ENCODE measurements at places on chromosomes 12 and 14.

DNA sequence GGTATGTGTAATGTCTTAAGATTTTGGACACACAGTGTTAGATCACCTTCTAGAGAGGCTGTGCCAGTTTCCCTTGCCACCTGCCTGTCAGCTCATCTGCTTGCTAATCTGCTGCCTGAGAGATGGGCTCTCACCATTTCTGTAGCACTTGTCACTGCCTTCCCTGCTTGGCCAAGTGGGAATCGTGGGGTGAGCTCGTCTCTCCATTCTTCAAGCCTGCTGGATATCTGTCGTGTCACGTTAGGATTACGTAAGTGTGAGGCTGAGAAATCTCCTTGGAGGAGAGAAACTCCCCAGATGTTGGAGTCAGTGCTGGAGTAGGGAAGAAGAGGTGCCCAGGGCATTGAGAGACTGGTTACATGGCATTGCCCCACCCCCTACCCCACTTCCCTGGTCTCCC, 8.6 kb upstream of the RPH3A start:
- DNase-seq, result no peak

- no peak for DNase-seq
These were observed 4.4 kb downstream of the KRT76 start for GRCh38 chr12:52772772-52773171.

DNA sequence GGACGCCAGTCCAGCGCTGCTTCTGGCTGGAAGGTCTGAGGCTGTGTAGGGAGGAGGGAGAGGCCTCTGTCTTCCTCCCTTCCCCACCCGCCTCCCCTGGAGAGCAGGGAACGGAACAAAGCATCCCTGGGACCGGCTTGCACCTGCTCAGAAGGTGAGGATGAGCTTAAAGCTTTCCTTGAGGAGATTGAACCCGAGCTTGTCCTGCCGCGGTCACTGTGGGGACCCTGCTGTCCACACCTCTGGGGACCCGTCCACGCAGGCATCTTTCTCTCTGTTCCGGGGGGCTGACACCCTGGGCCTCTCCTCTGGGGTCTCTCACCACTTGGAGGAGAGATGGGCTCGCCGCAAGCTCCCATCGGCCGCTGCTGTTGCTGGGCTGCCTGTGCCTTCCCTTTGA, 33.2 kb upstream of the SFSWAP start:
- no peak for DNase-seq

GRCh38 chr12:72511906-72512305, 239.7 kb downstream of the TRHDE start:
- DNase-seq, result no peak

DNA sequence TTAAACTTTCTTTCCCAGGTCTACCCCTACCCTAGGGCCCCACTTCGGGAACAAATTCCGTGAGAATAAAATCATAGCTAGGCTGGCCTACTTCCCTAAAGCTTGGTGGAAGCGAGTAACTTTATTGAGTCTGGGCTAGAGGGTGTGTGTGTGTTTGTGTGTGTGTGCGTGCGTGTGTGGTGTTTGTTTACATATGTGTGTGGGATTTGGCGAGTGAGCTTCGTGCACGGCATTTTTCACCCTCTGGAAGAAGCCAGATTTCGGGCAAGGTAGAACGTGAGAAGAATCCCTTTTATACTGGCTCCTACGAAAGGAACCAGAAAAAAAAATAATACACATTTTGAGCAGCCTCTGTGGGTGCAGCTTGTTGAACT, 7.5 kb upstream of the LHX5 start:
- DNase-seq, result no peak

DNA sequence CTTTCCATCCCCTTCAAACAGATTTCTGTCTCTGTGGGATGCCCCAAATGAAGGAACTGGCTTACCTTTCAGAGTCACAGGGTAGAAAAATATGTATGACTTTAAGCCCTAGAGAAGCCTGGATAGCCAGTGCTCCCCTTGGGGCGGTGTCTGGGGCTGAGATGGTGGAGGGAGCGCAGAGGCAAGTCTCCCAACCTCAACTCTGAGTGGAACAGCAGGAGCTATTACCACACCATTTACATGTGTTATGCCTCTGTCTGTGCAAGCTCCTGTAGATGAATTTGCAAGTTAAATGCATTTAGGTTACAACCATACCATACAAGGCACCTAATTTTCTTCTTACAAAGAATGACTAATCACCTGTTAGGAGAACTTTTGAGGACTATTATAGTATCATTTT, 50.4 kb upstream of the CLMN start:
- DNase-seq, result no peak

- no peak for DNase-seq
These were observed 6.8 kb downstream of the RAB35 start for GRCh38 chr12:120109570-120110267.

DNA sequence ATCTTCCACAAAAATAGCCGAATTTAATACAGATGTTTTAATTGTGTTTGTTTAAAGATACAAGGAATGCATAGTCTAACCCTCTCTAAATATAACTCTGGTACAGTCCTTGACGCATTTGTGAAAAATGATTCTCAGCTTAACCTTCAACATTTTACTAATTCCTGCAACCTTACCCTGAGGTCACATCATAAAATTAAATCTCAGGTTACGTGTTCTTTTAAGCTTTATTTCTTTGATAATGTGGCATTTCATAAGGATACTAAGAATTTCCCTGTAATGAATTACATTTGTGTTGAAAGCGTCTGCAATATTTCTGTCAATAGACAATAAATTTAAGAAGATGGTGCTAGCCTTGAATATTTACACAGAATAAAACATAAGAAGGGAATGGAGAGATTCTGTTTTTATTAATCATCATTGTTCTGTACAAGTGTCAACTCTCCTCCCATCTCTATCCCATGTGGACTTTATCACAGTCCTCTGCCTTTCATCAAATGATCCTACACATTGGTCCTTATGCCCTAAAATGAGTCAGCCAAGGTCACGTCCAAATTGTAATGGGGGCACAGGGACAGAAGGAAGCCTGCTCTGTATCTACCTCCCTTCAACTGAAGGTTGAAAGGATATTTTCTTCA, 769.3 kb upstream of the FLRT2 start:
- DNase-seq, result no peak

DNA sequence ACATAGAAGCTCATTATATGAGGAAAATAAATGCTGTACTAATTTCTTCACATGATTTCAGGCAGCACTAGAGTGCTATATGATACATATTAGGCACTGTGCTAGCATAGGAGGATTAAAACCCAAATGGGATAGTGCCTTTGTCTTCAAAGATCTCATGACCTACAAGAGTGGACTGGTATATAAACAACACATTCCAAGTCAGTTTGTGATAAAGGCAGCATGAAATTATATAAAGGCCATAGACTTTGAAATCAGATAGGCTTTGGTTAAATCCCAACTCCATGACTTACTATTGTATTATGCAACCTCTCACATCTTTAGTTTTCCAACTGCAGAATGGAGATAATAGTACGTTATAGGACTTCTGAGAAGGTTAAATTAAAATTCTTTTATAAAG, 179.7 kb downstream of the RAD51B start:
- no peak for DNase-seq

GRCh38 chr14:52922656-52923055, 28.2 kb downstream of the FERMT2 start:
- no peak for DNase-seq

- DNase-seq, result no peak
These were observed 179.0 kb downstream of the CALM1 start for GRCh38 chr14:90575781-90576180.

- DNase-seq, result no peak
These were observed 52.1 kb downstream of the STON2 start for GRCh38 chr14:81348061-81348460.

- no peak for DNase-seq
These were observed 494 bp downstream of the TMTC3 start for GRCh38 chr12:88142610-88142991.

DNA sequence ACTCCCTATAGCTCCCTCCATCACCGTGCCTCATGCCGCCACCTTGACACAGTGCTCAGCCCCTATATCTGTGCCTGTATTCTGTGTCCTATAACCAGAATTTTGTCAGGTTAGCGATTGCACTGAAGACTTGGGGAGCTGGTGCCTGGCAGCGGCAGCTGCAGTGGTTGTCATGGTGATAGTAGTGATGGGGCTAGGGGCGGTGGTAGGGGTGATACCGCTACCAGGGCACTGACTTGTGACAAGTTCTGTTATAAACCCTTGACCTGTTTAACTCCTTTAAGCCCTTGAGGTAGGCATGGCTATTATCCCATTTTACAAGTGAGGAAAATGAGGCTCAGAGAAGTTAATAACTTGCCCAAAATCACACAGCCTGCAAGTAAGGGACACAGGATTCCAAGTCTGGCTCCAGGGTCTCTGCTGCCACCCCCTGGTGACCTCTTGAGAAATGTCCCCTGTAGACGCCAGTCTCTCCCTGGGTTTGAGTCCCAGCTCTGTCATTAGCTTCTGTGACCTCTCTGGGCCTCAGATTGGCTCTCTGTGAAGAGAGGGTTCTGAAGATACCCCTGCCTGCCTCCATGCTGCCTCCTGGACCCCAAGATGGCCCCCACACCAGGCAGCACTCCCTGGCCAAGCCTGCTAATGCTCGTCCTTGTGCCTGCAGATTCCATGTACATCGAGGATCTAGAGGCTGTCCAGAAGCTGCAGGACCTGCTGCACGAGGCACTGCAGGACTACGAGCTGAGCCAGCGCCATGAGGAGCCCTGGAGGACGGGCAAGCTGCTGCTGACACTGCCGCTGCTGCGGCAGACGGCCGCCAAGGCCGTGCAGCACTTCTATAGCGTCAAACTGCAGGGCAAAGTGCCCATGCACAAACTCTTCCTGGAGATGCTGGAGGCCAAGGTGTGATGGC, 121.9 kb downstream of the ESRRB start:
- no peak for DNase-seq

DNA sequence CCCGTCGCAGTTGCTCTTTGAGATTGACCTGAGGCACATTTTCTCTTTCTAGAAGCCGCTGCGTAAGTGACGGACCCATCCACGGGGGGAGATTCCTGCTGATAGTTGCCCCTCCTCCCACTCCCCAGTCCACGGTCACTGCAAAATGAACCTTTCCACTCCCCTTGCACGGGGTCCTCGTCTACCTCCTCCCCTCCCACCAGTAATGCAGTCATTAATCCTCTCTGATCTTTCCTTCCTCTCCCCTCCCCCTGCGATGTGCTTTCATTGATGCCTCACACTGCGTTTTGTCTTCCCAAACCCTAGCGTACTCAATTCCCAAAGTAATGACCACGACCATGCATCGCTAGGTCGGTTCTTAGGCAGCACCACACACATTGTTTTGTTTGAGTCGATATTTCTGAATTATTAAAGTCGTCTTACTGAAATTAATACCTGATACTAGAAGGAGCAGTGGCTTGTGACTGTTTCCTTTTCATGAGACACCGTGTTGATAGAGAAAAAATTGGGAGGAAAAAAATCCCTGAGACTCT, 857 bp downstream of the ETNK1 start:
- no peak for DNase-seq

GRCh38 chr14:51444353-51445000, 204.4 kb downstream of the TMX1 start:
- no peak for DNase-seq

DNA sequence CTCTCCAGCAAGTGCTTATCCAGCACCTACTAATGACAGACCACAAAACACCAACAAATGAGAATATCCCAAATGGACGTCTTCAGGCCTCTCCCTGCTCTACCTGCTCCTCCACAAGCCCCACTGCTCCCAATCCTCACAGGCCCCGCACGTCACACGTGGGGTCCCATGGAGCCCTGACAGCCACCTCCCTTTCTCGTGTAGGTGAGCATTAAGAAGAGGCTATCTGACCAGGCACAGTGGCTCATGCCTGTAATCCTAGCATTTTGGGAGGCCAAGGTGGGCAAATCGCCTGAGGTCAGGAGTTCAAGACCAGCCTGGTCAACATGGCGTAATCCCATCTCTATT, 5.4 kb downstream of the RIMBP2 start:
- DNase-seq, result no peak

DNA sequence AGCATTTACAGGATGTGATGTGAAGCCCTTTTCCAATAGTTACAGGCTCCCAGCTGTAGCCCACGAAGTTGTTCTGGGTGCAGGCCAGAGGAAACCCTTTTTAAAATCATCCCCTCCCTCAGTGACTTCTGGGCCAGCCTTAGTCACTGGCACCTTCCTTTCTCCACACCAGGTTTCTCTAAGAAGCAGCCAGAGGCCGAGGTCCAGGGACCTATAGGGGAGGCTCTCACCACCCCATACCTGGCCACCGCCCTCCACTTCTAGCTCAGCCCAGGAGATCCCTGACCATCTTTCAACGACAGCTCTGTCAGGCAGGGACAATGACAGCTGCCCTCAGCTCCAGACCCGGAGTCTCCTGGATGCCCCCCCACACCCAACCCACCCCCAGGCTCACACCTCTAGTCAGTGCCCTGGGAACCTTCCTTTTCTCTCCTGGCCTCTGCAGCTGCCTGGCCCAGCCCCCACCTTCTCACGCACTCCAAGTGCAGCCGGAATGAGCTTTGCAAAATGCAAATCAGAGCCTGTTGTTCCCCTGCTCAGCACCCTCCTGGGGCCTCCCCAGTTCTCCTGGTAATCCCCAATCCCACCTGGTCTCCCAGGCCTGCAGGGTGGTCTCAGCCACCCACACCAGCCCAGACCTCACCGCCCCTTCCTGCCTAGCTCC, 46.7 kb downstream of the TESC start:
- DNase-seq, result no peak

GRCh38 chr14:76993752-76994151, 34.8 kb downstream of the IRF2BPL start:
- no peak for DNase-seq

DNA sequence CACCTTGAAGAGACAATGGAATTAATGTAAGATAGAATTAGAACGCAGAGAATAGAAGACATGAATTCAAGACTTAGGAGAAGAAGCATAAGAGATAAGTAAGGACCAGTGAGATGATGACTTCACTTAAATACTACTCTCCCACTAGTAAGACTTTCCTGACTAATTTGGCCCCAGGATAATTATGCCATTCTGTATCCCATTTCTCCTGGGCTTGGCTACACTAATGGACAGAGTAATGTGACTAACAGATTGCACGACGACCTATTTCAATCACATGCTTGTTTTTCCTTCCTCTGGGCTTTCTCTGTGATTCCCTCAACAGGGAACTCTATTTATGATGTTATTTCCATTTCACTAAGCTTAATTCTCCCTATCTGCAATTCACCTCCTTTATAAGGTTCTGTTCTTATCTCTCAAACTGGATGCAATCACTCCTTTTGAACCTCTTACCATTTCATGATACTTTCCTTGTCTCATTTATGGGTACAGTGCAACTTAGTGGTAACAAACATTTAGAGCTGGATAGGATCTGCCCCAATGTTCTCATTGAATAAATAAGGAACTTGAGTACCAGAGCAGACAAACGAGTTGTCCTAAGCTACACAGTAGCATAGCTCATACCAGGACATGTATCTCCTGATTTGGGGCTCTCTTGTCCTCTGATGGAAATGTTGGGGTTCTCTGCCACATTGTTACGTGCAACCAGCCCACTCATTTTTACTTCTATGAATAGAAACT, 102.7 kb downstream of the BTG1 start:
- no peak for DNase-seq

GRCh38 chr14:103521438-103521950, 1.1 kb downstream of the CKB start:
- no peak for DNase-seq

All from CD4-positive, alpha-beta T cell treated with Interleukin-15 for 4 hours (primary cell).